ENCODE measurements at places on chromosomes 6 and 20.

DNA sequence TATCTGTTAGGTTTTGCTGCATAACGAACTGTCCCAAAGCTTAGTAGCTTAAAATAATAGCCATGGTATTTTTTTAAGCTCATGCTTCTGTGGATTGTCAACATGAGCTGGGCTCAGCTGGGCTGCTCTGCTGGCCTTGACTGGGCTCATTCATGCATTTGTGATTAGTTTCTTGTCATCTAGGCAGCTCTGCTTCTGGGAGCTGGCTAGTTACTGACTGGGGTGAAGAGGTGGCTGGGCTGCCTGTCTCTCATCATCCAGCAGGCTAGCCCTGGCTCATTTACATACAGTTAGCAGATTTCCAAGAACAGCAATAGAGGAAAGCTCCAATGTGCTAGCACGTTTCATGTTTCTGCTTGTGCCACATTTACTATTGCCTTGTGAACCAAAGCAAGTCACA lies 165.1 kb upstream of the PCSK2 start:
- no peak for DNase-seq

- no peak for DNase-seq
Observed at GRCh38 chr6:1290805-1291204, 21.1 kb upstream of the FOXQ1 start.

- no peak for DNase-seq
Observed at GRCh38 chr20:17473659-17474058, 57.5 kb downstream of the BFSP1 start.

DNA sequence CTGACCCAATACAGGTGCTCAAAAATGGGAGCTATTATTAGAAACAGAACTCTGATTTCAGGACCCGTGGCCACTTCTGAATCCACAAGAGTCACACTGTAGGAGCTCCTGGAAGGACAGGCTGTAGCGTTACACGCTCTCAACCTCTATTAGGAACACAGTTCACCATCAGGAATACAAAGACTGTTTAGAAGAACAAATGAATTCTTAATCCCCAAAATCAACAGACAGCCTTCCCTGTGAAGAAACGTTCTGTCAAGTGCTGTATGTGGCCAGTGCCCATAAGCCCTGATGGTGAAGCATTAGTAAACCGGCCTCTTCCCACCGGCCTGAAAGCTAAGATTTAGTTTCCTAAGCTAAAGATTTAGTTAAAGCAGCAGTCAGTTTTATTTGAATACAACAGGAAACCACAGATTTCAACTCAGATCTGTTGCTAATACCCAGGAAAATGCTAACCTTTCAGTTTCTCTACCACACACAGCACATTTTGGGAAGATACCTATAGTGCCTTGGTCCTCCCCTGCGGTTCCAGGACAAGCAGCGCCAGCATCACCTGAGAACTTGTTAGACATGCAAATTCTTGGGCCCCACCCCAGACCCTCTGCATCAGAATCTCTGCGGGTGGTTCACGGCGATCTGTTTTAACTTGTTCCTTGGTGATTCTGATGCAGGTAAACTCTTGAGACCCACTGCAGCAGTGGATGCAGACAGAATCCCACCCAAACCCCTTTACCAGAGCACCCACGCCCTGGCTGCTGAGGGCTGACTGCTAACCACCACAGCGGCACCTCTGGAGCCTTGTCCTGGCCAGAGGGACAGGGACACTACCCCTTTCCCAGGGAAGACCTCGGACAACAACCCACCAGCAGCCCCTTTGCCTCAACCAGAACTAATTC lies 33.4 kb downstream of the MTRES1 start:
- no peak for DNase-seq

- DNase-seq, result no peak
Observed at GRCh38 chr6:74715355-74716085, 490.3 kb downstream of the COL12A1 start.

DNA sequence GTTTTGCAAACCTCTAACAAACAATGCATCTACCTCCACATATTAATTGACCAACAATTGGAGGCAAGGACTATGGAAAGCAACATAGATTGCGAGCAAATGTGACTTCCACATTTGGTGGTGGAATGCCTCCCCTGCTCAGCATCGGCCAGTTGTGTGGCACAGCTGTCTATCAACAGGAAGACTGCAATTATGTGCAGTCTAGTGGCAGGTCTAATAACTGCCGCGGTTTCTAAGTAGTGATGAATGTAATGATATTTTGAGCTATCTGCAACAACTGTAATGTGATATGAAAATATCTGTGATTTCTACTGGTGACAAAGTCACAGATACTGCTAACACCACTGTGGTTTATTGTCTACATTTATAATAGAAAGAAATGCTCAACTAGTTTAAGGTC lies 56.8 kb downstream of the NCR2 start:
- DNase-seq, result no peak

GRCh38 chr6:142913511-142914047 lies 31.4 kb downstream of the HIVEP2 start:
- DNase-seq, result peak; percentile 65

- no peak for DNase-seq
Observed at GRCh38 chr6:141248021-141248799, 884.5 kb upstream of the GJE1 start.

DNA sequence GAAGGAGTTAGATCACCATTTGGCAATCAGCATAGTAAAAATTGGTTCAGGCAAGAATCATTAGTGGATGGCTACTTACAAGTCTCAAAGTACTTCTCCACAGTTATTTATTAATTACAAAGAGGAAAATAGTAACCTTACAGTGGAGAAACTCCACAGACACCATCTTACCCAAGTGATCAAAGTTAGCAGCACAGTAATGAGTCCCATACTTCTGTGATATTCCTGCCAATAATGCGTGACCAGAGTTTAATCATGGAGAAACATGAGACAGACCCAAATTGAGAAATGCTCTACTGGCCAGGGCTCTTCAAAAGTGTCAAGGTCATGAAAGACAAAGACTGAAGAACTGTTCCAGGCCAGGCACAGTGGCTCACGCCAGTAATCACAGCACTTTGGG lies 9.5 kb downstream of the TBC1D7 start:
- DNase-seq, result no peak

DNA sequence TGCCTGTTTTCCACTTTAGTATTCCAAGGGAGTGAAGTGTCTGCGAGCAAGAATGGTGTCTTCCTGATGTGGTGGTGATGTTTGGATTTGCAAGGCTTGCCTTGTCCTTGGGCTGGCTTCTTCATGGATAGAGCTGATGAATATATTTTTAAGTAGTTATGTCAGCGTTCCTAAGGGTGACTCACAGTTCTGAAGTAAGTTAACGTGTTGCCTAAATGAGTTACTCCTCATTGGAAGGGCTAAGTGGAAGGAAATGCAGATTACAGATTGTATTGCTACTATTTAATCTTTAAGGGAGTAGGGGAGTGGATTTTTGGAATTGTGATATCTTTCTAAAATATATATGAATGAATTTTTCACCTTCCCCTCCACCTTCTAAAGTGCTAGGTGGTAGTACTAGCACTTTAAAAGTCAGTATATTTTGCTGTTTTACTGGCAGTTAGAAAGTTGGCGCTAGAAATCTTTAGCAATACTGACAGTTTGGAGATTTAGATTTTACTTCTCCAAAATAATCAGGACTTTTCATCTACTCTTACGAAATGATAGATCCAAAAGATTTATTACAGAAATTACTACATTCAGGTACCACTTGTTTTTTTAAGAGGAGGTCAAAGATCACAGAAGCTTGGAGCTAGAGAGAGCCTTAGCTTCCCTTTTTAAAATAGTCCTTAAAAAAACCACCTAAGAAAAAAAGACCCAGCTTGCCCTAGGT lies 197.4 kb downstream of the JARID2 start:
- no peak for DNase-seq

- no peak for DNase-seq
Observed at GRCh38 chr20:33160681-33161080, 7.3 kb upstream of the BPIFA2 start.

DNA sequence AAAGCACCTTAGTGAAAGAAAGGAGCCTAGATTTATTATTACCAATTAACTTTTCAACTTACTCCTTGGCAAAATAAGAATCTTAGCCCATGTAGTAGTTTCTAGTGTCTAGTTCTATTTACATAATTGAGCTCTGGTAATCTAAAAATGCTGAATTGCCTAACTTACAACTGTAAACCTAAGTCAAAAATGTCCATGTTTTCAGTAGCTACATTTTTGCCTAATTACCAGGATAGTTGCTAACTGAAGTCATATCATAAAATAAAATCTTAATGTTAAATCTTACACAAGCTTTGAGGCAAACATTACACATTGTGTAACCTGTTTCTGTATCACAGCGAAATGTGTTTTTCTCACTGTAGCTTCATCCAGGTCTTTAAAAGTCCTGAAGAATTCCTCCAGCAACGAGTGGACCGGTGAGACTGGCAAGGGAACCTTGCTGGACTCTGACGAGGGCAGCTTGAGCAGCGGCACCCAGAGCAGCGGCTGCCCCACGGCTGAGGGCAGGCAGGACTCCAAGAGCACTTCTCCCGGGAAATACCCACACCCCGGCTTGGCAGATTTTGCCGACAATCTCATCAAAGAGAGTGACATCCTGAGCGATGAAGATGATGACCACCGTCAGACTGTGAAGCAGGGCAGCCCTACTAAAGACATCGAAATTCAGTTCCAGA lies 7.6 kb upstream of the CLDN20 start:
- DNase-seq, result no peak

GRCh38 chr6:121441477-121441876 lies 6.0 kb downstream of the GJA1 start:
- DNase-seq, result no peak

DNA sequence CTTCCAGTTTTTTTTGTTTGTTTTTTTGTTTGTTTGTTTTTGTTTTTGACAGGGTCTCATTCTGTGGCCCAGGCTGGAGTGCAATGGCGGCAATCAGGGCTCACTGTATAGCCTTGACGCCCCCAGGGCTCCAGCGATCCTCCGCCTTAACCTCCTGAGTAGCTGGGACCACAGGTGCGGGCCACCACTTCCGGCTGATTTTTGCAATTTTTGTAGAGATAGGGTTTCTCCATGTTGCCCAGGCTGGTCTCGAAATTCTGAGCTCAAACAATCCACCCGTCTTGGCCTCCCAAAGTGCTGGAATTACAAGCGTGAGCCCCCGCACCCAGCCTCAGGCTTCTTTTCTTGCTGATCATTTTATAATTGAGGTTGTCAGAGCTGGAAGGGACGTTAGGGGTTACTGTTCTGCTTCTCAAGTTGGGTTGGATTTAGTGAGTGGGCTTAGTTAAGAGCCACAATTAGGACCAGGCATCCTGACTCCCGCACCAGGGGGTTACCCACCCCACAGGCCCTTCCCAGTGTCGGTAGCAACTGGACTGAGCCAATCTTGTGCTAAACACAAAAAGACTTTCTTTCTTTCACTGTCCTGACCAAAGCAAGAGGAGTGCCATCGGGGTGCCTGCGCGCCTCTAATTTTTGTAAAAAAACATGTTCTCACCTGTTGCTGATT lies 13.1 kb upstream of the ZSCAN9 start:
- no peak for DNase-seq

GRCh38 chr20:61965606-61966491 lies 99.8 kb downstream of the TAF4 start:
- DNase-seq, result no peak

Measured in stimulated activated CD4-positive, alpha-beta T cell treated with anti-CD3 and anti-CD28 coated beads, Interleukin-15, amount 100 ng/mL, for 48 hours (primary cell).